ENCODE measurements at places on chromosomes 2 and 18.

DNA sequence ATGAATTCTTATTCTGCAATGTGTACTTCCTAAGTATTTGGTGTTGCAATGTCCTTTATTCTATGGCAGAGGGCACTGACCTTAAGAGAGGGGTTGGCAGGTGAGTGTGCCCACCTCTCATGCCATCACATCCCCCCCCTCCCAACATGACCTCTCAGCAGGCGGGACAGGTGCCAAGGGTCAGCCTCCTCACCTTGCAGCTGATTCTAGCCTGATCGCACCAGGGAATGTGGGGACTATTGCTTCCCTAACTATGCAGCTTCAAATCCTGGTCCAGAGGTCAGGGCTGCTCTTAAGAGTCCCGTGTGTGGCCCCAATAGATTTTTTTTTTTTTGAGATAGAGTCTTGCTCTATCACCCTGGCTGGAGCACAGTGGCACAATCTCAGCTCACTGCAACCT lies 9.5 kb downstream of the HJURP start:
- no peak for DNase-seq

DNA sequence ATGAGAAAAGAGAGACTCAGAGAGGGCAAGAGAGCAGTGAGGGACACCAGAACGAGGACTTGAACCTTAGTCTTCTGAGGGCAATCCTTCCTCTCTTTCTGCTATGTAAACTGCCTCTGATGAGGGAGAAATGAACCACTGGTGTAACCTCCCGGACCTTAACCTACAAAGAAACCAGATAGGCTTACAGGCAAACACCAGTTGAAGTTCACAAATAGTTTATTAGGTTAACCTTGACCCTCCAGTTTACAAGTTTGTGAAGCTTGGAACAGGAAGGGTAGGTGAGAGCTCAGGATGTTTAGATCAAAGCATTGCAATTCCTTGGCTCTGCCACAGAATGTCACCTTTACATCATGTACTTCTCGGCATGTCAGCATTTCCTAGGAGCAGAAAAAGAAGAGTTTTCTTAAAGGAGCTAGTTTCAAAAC lies 486.4 kb upstream of the SPRED2 start:
- no peak for DNase-seq

DNA sequence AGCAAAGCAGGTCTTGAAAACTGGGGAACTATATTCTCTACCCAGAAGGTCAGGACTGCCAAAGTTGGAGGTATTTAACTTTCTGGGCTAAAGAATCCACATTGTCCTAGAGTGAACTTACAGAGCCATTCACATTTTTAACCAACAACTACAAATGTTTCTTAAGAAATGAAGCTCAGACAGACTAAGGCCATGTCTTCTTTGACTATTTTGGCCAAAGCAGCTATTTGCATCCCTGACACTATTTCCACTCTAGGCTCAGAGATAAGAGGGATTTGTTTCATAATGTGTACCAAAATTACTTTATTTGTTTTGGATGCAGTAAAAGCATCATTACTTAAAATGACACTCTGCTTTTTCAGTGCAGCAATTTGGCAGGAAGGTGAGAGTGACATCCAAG lies 18.1 kb downstream of the PID1 start:
- no peak for DNase-seq

- no peak for DNase-seq
Observed at GRCh38 chr2:160303076-160303475, 103.0 kb upstream of the ITGB6 start.

DNA sequence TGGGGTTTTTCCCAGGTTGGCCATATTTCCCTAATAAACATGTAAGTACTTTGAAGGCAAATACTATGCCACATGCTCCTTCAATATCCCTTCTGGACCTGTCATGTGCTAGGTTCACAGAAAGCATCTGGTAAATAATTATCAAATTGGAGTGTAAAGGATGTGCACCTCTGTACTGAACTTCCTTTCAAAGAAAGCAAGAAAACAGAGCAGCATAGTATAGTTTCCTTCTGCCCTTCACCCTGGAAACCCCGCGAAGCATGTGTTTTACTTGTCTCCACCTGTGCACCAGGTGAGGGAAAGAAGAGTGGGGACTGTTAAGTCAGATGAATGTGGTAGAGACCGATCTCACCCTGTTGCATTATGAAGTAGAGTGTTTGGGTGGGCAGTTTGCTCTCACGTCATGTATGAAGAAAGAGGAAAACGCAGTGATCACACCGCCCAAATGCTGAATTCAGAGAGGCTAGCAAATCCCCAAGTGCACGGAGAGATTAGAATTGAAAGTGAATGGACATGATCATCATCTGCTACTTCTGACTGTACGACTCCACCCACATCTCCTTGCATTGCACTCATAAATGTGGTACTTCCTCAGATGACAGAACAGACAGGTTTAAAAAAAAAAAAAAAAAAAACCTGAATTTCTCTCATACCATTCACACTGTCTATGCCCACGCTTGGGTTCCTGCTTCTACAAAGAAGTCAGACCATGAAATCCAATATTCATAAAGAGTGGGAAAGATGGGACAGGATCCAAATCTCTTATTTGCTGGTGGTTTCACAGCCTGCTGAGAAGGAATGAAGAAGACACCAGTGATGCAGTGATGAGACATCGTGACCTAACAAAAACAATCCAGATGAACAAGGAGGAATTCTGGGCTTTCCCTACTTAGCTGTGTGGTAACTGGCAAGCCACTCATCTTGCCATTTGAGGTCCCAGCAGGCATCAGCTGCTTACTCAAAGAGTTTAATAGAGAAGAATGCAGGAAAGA lies 448.6 kb downstream of the BCL11A start:
- no peak for DNase-seq

Data from stimulated activated CD8-positive, alpha-beta memory T cell treated with anti-CD3 and anti-CD28 coated beads, Interleukin-2, amount 100 ng/mL, for 1 hour (primary cell).